ENCODE measurements at places on chromosomes 12 and 14.

DNA sequence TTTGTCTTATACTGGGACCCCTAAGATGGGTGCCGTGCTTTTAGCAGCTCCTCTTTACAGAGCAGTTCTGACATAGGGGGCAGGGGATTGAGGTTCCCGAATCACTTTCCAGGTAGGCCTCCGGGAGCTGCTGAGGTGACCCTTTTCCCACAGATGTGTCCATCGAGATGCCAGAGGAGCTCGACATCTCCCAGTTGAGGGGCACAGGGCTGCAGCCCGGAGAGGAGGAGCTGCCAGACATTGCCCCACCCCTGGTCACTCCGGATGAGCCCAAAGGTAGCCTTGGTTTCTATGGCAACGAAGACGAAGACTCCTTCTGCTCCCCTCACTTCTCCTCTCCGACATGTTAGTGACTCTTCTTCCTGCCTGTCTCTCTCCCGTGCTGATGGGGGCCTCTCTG is 4.3 kb upstream of the TPI1 start:
- no peak for DNase-seq

DNA sequence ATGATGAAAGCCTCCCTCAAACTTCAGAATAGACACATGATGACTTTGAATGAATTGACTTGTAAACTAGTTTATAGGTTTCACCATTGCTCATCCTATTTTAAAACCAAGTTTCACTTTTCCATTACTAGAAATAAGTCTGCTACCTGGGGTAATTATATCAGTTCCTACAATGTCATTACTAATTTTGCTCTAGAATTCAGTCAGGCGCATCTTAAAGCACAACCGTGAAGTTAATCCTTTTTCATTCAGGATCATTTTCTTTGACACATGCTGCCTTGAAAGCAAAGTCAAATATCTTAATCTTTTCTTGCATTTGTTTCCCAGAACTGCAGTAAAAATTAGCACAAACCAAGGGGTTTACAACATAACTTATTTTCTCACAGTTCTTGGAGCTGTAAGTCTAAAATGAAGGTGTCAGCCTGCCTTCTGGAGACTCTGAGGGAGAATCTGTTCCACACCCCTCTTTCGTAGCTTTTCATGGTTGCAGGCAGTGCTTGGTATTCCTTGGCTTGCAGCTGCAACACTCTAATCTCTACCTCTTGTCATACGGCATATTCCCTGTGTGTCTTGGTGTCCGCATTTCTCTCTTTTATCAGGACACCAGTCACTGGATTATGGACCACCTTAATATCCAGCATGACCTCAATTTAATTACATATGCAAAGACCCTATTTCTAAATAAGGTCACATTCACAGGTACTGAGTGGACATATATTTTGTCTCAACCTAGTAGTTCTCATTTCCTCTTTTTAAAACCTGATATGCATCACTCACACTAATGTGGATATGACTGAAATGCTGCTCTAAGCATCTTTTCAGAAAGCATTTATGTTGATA is 114.3 kb upstream of the PDZRN4 start:
- DNase-seq: no peak

- no peak for DNase-seq
These were observed 19.8 kb upstream of the TUBA1A start for GRCh38 chr12:49208676-49209075.

DNA sequence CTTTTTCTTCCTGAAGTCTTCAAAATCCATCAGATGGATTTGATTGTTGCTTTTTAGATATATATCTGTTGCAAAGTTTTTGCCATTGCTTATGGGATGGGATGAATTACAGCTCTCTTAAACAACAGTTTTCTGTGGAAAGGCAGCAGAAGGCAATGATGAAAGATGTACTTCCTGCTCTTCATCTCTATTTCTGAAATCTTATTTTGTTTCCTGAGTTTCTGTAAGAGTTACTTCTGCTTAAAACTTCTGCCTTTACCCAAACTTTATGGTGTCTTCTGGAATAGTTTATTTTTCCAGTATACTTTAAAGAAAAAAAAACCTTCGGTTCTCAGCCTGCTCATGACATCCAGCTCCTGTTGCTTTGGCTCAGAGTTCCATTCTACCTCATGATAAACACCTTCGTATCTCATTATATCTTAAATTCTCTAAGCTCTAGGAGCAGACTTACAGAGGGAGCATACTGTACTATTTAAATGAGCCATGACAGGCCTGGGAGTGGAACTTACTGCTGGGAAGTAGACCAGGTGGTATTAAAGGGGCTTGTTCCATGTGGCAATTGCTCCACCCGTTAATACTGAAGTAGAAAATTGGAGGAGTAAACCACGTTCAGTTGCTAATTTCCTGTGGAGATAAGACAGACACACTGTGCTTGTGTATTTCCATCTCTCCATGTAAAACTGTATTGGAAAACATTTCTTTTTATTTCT is 288.4 kb downstream of the FBXL14 start:
- DNase-seq: no peak

DNA sequence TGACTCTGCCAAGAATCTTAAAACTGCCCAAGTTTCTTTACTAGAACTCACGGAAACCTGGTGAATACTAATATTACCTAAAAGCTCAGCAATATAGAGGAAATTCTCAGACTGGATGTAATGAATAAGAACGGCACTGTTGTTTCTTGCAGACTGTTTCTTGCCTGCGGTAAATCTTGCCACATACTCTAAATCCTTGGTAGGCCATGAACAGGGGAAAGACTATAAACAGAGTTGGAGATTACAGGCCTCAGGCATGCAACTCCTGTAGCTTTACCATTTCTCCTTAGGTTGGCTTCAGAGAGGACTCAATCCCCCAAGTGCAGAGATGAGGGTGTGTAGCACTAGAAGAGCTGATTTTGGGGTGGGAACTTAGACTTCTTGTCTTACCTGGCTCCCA is 1.1 kb downstream of the ALDH6A1 start:
- DNase-seq: no peak

DNA sequence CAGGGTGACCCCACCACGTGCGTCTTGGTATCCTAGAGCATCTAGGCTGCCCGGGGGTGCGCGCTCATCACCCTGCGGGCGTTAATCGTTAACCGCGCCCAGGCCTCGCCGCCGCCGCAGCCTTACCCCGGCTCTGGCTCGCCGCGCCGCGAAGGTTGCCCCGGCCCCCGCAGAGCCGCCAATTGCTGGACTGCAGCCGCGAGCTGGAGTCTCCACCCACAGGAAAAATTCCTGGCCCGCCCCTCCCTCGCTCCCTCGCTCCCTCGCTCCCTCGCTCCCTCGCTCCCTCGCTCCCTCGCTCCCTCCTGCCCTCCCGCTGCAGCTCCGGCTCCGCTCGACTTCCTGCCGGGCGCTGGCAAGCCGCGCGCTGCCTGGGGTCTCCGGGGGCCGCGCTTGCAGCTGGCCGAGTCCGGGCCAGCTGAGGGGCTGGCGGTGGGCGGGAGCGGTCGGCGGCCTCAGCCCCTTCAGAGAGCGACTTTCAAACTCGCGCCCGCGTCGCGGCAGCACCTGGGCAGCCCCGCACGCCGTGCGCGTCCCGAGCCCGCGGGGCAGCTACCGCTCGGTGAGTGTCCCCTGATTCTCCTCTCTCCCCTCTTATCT is at the start of gene PLEKHG3:
Gene PLEKHG3, plus strand, starts transcription at position 282 of the 600 bp plus-strand sequence. CDS start 23,208 bp downstream, outside the sequence.
- DNase-seq: no peak

DNA sequence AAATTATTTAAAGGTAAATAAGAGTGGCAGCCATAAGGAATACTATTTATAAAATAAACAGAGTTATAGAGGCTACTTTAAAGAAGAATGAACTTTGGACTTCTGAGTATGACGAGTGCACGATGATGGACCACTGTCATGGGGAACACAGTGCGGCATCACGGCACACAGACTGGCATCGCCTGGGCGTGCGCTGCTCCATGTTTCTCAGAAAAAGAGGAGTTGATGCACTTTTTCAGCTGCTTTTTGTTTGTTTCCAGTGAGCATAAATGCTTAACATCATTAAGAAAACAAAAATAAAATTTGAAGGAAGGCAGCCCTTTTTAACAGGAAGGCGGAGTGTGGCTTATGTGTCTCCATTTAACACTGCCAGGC is 23.3 kb upstream of the EAPP start:
- DNase-seq: no peak

DNA sequence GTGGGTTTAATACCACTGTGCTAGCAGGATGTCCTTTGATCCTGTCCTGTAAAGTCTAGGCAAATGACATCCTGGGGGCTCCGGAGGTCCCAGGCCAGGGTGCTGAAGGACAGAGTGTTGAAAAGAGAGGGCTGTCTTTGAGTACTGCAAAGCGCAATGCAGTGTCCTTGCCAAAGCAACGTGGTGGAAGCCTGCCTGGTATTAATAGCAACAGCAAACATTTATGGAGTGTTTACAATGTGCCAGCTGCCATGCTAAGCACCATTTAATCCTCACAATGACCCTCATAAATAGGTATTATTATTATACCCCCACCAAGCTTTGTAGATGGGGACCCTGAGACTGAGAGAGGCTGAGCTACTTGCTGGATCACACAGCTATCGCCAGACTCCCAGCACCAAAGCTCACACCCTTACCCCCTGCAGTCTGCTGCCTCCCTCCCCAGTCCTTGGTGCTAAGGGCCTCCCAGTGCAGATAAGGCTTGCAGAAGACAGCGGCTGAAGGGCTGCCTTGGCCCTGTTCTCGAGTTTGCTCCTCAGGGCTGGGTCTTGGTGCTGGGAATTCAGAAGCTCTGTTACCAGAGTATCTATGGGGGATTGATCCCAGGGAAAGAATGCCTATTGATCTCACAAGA is 427.7 kb downstream of the FUT8 start:
- no peak for DNase-seq

GRCh38 chr14:103021684-103022001 is 35.7 kb downstream of the CDC42BPB start:
- no peak for DNase-seq

DNA sequence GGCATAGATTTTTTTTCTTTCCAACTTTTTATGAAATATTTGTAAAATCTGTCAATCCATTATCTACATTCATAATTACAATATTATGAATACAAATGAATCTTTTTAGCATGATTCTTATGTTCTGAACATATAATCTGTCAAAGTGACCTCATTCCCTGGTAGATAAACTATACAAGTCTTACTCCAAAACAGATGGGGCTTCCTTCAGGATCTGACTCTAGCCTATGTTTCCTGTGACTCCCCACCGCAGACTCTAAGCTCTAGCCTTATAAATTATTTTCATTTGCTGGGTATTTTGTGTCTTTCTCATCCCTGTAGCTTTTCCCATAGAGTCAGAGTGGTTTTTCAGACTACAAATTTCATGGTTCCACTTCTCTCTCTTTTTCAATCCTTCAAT is 202.1 kb upstream of the KITLG start:
- no peak for DNase-seq

DNA sequence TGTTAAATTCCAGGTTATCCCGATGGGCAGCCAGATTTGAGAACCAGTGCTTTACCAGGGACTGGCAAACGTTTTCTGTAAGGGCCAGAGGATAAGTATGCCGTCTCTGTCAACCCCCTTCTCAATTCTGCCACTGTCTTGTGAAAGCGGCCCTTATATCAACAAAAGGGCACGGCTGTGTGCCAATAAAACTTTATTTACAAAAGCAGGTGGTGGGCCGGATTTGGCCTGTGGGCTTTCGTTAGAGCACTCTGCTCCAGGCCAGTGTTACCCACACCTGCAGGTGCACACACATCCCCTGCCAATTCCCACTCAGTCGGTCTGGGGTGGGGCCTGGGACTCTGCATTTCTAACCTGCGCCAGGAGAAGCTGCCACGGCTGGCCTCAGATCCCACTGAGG is 111.2 kb downstream of the RFLNA start:
- no peak for DNase-seq

DNA sequence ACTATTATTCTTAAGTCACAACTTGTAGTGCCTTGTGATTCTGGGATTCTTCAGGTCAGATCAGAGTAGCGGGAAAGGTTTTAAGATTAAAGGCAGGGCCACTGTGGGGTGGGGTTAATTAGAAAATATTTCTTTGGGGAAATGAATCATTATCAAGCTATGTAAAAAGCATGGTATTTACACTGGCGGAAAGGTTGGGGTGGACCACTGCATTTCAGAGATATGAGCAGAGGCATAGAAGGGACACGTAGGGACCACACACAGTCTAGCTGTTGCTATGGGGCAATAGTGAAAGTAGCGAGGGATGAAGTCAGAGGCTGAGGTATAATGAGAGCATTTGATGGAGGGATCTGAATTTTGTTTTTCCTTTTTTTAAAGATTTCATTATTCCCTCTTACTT is 31.7 kb upstream of the KCNH3 start:
- no peak for DNase-seq

GRCh38 chr12:6612247-6612646 is 5.1 kb upstream of the CHD4 start:
- no peak for DNase-seq

GRCh38 chr12:32896432-32897280 is at the start of gene PKP2:
TSS of gene PKP2 (minus strand) at chr12:32896777. CDS start at chr12:32896731, 46 bp downstream.
- no peak for DNase-seq

GRCh38 chr12:57865084-57865751 is 18.7 kb upstream of the CTDSP2 start:
- DNase-seq: no peak

- DNase-seq: no peak
These were observed 19.9 kb downstream of the CDKN1B start for GRCh38 chr12:12736759-12737676.

GRCh38 chr14:104394409-104394851 is 185.1 kb upstream of the C14orf180 start:
- DNase-seq: no peak

- DNase-seq: peak; percentile 94
These were observed 13.8 kb upstream of the SLC38A2 start for GRCh38 chr12:46386360-46386867.

GRCh38 chr12:1122786-1123185 is 131.8 kb downstream of the ERC1 start:
- no peak for DNase-seq

- DNase-seq: no peak
These were observed 121.6 kb upstream of the RTL1 start for GRCh38 chr14:101025131-101025530.

DNA sequence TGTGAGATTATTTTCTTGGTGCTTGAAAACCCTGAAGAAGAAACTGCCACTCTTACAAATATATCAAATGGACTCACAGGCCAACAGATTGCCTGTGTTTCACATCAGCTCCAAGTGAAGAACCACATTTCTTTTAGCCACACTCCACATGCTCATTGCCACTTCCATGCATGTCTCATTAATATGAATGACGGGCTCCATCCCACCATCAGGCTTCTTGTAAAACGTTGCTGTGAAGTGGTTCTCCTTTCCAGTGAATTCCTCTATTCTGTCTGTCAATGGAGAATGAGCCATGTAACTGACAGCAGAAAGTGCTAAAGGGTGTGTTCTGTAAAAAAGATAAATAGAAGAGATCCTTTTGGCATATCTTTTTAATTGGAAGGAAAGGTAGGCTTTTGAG is 188.2 kb upstream of the RMST start:
- DNase-seq: no peak

GRCh38 chr12:120447992-120448391 is 1.7 kb downstream of the GATC start:
- DNase-seq: no peak

All from Panc1 (cell line).